ENCODE measurements at places on chromosomes 4 and X.
A peak's percentile ranks its signal among the peaks of the same experiment; 100 is the strongest.

- no peak for DNase-seq
Measured at GRCh38 chr4:150583287-150584110, 1.5 kb downstream of the MAB21L2 start.

GRCh38 chrX:20527041-20527440 is 260.3 kb upstream of the RPS6KA3 start:
- no peak for DNase-seq

DNA sequence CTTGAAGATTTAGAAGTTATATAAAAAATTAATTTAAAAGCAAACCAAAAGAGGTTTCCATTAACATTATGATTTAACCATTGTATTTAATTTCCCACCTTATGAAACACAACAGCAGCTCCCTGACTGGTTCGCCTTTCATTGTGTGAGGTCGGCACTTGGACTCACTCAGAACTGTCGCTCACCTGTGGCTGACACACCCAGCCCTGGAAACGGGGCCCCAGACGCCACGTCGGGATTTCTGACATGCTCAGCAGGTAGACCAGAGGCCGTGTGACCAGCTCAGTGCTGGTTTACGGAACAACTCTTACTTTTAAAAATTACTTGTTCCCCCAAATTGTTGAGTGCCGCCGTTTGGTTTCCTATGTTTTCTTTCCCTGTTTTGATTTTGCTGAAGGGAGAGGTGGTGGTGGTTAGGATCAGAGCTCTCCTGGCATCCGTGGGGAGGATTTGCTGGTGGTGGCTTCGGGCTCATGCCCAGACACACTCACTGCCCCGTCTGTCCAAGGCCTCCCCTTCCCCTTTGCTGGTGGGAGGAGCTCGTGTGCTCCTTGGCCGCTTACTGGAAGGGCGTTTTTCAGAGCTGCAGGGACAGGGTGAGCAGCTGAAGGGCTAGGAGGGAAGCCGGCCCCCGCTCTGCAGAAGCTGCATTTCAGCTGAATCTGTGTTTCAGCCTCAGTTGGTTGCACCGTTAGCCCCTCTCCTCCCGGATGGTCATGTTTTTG is 59.2 kb downstream of the CPLX1 start:
- DNase-seq: no peak

GRCh38 chrX:32041181-32041580 is 969.3 kb upstream of the FTHL17 start:
- DNase-seq: no peak

GRCh38 chrX:22117633-22118032 is 85.5 kb downstream of the PHEX start:
- no peak for DNase-seq

DNA sequence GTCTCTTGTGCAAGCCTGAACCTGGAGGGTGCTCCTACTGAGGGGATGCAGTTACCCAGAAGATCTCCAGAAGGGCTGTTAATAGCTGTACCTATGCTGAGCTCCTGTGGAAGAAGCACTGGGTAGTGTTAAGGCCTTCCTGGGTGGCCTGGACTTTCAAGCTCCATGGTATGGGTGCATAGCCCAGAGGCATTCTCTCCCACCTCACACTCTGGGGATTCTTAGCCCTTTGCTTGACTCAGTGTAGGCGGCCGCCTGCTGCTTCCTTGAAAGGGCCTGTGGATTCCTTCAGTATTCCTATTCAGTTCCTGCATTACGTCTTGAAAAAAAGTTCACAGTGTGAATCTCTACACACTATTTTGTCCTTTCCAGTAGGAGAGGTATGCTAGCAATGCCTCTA is 235.7 kb upstream of the MAGEB16 start:
- DNase-seq: no peak

GRCh38 chr4:113593400-113594230 is 167.9 kb downstream of the CAMK2D start:
- DNase-seq: peak; percentile 7

- no peak for DNase-seq
Measured at GRCh38 chrX:113260474-113260873, 419.8 kb upstream of the AMOT start.

GRCh38 chr4:58477950-58478349 is 1367.8 kb upstream of the IGFBP7 start:
- DNase-seq: no peak

GRCh38 chr4:126247409-126247808 is 932.7 kb downstream of the FAT4 start:
- DNase-seq: no peak

DNA sequence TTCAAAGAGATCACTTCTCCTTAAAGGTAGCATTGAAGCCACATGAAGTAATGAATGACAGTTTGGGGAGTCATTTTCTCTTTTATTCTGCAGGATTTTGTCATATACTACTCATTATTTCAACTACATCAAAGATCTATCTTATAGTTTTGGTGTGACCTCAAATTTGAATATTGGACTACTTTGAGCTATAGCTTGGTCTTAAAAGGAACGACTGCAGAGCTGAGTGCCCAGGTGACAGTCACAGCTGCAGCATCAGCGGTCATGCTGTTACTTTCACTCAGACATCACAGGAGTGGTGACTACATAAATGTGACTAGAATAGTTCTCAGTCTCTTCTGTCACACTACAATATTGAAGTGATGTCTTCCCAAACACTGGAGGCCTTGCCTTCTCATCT is 10.7 kb upstream of the SPCS3 start:
- peak; percentile 76 for DNase-seq

- no peak for DNase-seq
Measured at GRCh38 chrX:74133156-74133796, 170.7 kb upstream of the ZCCHC13 start.

- DNase-seq: no peak
Measured at GRCh38 chr4:102578819-102579218, 77.7 kb downstream of the NFKB1 start.

- no peak for DNase-seq
Measured at GRCh38 chr4:84167564-84167963, 331.5 kb downstream of the NKX6-1 start.

- DNase-seq: no peak
Measured at GRCh38 chr4:153137159-153137558, 67.1 kb upstream of the TRIM2 start.

DNA sequence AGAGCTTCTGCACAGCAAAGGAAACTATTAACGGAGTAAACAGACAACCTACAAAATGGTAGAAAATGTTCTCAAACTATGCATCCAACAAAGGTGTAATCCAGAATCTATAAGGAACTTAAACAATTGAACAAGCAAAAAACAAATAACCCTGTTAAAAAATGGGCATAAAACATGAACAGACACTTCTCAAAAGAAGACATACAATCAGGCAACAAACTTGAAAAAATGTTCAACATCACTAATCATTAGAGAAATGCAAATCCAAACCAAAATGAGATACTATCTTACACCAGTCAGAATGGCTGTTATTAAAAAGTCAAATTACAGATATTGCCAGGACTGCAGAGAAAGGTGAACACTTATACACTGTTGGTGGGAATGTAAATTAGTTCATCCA is 309.6 kb upstream of the KLF3 start:
- DNase-seq: no peak

DNA sequence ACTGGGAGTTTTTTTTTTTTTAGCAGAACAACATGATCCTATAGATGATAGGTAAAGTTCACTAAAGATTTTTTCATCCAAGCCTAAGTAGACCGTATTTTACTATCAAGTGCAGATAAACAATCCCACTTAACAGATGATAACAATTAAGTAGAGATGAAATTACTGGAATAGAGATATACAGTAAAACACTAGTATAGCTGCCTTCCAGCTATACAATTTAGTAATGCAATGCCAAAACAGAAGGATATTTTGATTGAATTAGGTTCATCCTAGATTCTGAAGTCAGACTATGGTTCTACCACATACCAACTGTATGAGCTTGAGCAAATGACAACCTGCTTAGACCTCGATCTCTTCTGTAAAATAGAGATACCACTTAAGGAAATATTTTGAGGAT is 24.3 kb downstream of the KLHL8 start:
- no peak for DNase-seq

- peak; percentile 99 for DNase-seq
Measured at GRCh38 chr4:38132107-38132673, 172.0 kb downstream of the PTTG2 start.

- DNase-seq: no peak
Measured at GRCh38 chr4:94290245-94290644, 52.4 kb downstream of the HPGDS start.

GRCh38 chr4:173057901-173058300 is 110.7 kb upstream of the GALNT7 start:
- no peak for DNase-seq

DNA sequence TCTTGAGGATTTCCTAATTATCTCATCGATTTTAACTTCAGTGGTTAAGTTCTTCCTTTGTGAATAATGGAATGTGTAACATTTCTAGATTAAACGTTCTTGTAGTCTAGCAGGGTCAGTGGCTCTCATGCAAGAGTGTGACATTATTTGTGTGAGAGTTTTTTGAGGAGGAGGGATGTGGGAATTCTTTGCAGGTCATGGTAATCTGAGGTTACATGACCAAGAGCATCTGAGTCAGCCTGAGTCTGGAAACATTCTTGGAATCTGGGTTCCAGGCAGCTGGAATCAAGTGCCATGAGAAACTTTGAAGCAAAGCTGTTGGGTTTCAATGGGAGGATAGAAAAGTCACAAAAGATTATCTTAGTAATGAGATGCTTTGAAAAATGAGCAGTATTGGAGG is 49.5 kb downstream of the GK start:
- DNase-seq: no peak

- DNase-seq: no peak
Measured at GRCh38 chr4:122815248-122815647, 11.4 kb upstream of the FGF2 start.

- DNase-seq: no peak
Measured at GRCh38 chr4:130338851-130339250, 1242.9 kb downstream of the C4orf33 start.

- no peak for DNase-seq
Measured at GRCh38 chr4:79281566-79282359, 44.1 kb downstream of the NAA11 start.

DNA sequence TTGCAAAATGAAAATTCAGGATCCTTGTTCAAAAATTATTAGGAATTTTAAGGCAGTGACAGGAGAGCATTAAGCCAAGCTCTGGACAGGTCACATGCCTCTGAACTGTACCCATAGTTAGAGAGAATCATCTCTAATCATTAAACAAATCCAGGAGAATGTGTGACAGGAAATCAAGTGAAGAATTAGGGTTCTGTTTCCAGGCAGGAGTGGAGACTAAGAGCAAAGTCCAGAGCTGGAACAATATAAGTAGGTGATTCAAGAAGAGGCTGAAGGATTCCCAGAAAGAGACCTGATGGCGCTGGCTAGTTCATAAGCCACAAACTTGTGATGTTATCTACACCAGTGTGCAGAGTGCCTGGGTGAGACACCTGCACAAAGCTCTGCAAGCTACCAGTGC is 104.6 kb upstream of the PRKG2 start:
- DNase-seq: no peak

GRCh38 chrX:19743386-19743785 is 144.0 kb downstream of the SH3KBP1 start:
- DNase-seq: peak; percentile 78

DNA sequence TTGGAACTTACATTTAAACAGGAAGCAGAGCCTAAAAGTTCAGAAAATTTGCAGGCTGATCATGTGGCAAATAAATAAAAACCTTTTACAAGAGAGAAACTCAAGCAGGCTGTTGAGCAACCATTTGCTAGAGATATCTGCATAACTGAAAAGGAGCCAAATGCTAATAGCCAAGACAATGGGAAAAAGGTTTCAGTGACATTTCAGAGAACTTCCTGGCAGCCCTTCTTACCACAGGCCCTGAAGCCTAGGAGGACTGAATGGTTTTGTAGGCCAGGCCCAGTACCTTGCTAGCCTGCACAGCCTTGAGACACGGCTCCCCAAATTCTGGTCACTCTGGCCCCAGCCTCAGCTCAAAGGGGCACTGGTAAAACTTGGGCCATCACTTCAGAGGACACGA is 945.1 kb downstream of the ADGRL3 start:
- DNase-seq: no peak

DNA sequence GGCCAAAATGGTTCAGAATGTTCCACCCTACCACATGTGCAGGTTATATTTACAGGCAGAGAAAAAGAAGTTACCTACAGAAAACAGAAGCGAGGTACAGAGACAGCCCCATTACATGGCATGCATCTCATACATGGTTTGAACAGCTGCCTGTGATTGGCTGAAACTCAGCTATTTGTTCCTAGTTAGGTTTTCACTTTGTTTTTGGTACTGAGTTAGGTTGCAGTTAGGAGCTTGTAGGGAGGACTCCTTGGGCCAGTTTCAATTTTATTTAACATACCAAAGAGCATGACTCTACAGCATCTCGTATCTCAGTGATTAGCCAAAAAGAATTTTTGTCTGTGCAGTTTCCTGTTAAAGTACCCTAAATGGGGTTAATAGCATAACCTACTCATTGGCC is 392.0 kb downstream of the MAPK10 start:
- no peak for DNase-seq

- DNase-seq: no peak
Measured at GRCh38 chr4:67204441-67204840, 340.9 kb downstream of the CENPC start.

DNA sequence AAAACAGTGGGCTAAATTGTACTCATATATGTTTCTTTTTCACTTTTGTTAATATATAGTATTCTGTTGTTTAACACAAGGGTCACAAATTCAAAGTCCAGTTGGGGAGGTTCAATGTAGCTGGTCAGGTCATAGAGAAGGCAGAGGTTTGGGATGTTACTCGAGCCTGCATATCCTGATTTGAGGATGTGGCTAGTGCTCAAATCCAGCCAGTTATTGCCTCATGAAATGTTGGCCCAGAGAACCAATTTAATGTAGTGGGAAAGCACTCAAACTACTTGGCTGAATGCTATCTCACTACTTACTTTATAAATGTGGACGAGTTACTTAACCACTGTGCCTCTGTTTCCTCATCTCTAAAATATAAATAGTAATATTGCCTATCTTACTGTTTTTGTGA is 12.5 kb downstream of the USO1 start:
- no peak for DNase-seq

GRCh38 chr4:188147176-188147575 is 7.9 kb downstream of the TRIML1 start:
- no peak for DNase-seq

DNA sequence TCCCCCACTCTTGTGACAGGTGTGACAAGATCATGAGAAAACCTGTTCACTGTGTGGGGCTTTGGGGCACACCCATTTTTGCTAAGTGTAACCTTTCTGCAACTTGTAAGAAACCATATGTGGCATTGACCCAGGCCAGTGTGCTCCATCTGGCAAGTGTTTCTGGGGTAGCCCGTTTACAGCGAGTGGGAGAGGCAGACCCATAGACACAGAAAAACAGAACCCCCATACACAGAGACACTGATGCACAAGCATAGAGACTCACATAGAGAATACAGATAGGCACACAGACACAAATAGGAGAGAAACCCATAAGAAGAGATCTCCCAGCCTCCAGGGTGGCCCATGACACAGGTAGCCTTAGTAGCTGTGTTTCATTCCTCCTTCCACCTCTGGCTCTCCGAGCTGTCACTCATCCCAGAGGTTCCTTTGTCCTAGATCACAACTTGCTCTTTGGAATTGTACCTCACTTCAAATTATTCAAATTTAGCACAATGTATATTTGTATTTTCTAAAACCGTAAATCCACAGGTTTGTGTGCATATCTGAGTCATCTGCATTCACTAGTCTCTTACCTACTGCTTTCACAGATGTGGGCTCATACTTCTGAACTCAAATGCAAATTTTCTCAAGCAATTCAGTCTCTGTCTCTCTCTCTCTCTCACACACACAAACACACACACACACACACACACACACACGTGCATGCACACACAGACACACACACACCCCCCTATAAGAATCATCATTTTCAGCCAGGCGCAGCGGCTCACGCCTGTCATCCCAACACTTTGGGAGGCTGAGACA is 114.4 kb downstream of the SH3KBP1 start:
- no peak for DNase-seq

GRCh38 chr4:1511441-1512041 is 105.3 kb upstream of the NKX1-1 start:
- no peak for DNase-seq
